ENCODE measurements at places on chromosomes 7 and 10.

DNA sequence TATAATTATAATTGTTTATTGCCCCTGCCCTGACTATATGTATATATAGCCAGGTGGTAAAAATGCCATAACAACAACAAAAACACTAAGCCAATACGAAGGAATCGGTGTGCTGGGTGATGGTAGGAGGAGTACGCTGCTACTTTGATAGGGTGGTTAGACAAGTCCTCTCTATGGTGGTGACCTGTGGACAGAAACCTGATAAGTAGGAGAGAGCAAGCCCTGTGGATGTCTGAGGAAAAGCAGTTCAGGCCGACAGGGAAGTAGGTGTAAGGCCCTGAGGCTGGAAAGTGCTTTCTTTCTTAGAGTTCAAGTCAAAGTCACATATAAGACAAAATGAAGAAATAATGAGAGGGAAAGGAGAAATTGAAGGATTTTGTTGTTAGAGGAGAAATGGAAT lies 823.8 kb upstream of the CELF2 start:
- no peak for DNase-seq

DNA sequence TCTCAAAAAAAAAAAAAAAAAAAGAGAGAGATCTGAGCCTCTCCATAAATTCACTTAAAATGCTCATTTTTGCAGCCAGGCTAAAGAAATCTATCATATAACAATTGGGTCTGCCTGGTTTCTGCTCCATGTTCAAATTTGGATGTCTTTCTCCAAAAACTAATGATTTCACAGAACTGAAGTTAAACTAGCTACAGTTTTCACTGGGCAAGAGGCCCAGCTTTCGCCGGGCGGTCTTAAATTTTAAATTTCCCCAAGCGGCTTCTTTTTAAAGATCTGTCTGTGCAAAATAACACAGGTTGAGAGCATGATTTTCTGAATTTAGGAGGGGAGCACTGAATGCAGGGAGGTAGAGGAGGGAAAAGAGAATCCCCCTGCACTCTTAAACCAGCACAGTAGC lies 603.4 kb downstream of the KCNMA1 start:
- DNase-seq: no peak

GRCh38 chr7:16850614-16851466 lies 30.9 kb downstream of the AGR3 start:
- DNase-seq: no peak

DNA sequence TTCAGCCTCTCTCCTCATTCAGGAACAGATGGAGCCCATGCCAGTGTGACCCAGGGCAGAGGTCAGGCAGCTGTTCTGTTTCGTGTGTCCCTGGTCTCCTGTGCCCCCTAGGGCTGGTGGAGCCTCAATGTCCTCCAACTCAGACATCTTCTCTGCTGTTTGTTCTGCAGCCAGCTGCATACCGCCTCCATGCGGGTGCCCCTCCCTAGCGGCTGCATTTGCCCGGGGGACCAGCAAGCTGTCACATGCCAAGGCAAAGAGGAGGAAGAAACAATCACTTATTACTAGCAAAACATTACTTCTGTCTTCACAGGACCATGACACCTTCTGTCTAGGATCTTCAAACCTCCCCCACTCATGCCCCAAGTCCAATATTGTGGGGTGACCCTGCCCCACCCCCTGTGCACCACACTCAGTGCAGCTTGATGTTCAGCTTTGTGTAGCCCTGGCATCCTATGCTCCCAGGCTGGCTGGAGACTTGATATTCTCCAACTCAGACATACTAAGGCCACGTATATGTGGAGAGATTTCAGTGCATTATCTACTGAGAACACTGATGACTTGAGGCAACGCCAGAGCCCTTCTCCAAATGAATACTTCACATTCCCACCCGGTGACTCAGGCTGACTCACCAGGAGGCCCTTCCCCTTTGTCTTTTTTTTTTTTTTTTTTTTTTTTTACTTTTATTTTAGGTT lies 188.9 kb downstream of the SKIDA1 start:
- no peak for DNase-seq
